ACHN (cell line): ENCODE measurements at places on chromosomes 16 and 17.

DNA sequence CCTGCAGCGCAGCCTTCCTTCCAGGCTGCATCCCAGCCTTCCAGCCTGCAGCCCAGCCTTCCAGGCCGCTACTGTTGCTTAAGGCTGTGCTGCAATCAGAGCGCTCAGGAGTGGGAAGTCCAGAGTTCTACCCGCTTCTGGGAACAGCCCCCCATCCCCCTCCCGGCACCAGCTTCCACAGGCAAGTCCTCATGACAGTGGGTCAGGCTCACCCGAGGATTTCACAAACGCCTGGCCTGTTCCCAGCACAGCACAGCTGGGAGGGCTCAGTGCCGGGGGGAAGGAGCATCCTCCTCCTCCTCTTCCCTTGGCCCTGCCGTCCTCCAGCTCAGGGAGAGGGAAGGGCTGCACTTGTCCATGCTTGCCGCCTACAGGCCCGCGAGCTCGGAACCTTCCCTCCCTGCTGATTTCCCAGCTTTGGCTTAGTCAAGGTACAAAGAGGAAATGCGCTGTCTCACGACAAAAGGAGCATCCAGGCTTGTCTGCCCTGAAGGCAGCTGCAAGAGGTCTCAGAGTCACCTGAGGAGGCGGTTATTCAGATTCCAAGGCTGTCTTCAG lies 8.3 kb downstream of the SOCS3 start:
- peak; percentile 61 for DNase-seq

DNA sequence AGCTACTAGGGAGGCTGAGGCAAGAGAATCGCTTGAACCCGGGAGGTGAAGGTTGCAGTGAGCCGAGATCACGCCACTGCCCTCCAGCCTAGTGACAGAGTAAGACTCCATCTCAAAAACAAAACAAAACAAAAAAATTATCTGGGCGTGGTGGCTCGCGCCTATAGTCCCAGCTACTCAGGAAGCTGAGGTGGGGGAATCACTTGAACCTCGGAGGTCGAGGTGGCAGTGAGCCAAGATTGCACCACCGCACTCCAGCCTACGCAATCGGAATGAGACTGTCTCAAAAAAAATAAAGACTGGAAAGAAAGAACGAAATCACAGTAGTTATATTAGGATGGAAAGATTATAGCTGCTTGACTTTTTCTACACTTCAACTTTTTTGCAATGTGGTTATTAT lies 18.9 kb downstream of the COG1 start:
- no peak for DNase-seq

- DNase-seq = no peak
Measured at GRCh38 chr17:34409352-34409751, 46.3 kb upstream of the CCL1 start.

DNA sequence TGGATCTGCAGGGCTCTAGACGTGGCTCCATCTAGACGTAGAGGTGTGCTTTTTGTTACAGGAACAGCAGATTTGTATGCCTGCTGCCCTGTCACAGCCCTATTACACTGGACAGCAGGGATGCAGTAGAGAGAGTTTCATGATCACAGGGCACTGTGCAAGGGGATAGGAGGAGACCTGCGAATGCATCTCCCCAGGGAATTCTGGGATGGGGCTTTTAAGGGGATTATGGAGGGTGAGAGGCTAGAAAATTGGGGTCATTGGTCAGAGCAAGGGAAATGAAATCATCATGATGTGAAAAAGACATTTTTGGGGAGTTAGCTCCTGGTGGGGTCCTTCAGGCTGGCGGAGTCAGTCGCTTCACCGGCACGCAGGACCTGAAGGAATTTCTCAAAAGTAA lies 3.9 kb upstream of the NUPR1 start:
- no peak for DNase-seq

GRCh38 chr16:15894571-15895374 lies 6.4 kb upstream of the CEP20 start:
- no peak for DNase-seq

- DNase-seq = no peak
Measured at GRCh38 chr17:42408061-42408460, 15.0 kb downstream of the CAVIN1 start.

- no peak for DNase-seq
Measured at GRCh38 chr16:55489119-55489955, 10.3 kb downstream of the MMP2 start.

GRCh38 chr16:81679721-81680430 lies 99.2 kb upstream of the PLCG2 start:
- no peak for DNase-seq

DNA sequence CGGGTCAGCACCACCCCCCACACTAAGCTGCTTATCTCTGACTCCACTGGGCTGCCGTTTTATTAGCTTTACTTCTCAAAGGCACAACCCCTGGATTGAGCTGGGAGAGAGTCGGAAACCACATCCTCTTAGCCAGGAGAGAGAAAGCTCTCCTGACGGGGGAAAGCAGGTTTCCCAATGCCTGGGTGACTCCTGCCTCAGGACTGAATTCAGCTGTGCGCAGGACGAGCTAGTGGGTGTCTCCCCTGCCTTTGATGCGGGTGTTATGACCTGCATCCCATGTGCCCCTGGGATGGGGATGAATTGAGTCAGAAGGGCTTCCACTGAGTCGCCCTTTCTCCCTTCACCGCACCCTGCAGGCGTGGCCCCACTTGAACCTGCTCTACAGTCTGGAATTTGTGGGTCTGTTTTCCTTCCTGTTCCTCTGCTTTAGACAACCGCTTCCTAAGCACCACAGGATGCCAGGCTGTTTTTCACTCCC lies 819.2 kb upstream of the EEF2KMT start:
- no peak for DNase-seq

GRCh38 chr17:35175638-35176415 lies 18.4 kb downstream of the SLC35G3 start:
- DNase-seq = no peak

- no peak for DNase-seq
Measured at GRCh38 chr17:49522357-49522890, 27.3 kb downstream of the NGFR start.

- DNase-seq = no peak
Measured at GRCh38 chr16:81612351-81613163, 166.5 kb upstream of the PLCG2 start.

- DNase-seq = no peak
Measured at GRCh38 chr16:81275795-81276194, 37.3 kb downstream of the BCO1 start.

- DNase-seq = peak; percentile 8
Measured at GRCh38 chr16:47110939-47111338, 32.8 kb downstream of the NETO2 start.

DNA sequence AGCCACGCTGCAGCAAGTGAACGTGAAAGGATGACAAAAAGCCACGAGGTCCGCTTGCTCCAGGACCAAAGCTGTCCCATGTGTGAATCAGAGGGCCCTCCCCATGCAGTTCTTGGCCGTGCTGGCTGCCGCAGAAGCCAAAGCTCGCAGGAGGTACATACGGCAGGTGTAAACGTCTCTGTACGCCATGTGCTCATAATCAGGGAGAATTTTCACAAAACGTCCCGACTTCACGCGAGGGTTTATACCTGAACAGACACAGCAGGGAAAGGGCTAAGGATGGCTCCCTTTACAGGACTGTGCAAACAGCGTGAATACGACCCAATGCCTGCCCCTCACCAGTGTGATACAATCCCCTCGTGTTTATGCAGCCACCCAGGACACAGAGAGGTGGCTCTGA lies 25.3 kb downstream of the FBXO31 start:
- DNase-seq = no peak

DNA sequence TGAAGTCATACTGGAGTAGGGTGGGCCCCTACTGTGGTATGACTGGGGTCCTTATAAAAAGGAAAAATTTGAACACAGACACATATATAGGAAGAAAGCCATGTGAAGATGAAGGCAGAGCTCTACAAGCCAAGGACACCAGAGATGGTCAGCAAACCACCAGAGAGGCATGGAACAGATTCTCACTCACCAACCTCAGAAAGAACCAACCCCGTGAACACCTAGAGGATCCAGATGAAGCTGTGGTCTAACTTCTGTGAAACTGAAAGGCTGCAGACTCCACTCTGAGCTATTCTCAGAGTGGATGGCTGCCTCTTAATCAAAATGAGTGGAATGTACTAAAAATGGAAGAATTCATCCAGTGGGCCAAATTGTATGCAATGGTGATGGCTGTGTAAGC lies 149.6 kb downstream of the ABCA8 start:
- DNase-seq = no peak

DNA sequence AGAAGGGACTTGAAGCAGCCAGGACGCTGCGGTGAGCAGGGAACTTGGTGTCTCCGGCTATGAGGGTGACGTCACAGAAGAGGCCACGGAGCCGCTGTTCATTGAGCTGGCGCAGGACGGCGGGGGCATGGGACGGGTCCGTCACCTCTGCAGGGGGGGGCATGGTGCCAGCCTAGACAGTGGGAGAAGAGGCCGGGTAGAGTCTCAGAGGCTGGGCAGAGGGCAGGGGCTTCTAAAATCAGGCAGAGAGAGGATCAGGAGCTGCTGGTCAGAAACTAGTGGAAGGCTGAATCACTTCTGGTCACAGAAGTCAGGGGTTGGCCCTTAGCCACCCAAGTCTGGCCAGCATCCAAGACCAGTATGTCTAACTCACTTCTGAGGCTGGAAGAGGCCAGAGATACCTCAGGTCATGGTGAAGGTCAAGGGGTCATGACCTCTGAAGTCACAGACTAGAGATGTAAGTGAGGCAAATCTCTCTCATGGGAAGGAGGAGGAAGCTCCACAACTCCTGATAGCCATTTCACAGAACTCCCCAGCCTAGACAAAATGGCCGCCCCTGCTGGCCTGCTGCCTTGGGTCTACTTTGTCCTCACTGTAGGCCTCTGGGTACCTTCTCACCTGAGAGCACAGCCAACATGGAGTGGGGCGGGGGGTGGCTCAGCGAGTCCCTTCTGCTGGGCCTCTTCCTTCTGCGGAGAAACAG lies 12.6 kb downstream of the ZBTB4 start:
- peak; percentile 41 for DNase-seq

DNA sequence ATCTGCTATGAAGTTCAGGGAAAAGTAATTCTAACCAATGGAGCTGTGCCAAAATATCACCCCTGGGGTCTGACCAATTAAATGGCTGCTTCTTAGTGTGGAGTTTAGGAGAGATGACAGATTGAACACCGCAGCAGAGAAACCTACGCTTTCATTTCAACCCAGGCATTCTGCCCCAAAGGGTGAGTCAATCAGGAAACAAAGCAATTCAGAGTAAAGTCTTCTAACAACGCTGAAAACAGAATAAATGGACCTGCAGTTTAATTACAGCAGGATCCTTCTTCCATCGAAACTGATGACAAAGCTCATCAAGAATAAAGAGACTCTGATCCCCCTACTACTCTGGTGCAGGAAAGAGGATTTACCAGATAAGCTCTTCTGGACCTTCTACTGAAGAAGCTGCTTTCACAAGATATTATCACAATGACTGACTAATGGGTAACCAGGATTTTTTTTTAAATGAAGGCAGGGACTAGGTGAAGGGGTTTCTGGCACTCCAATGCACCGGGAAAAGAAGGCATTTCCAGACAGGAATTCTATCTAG lies 16.7 kb downstream of the RFFL start:
- peak; percentile 84 for DNase-seq

DNA sequence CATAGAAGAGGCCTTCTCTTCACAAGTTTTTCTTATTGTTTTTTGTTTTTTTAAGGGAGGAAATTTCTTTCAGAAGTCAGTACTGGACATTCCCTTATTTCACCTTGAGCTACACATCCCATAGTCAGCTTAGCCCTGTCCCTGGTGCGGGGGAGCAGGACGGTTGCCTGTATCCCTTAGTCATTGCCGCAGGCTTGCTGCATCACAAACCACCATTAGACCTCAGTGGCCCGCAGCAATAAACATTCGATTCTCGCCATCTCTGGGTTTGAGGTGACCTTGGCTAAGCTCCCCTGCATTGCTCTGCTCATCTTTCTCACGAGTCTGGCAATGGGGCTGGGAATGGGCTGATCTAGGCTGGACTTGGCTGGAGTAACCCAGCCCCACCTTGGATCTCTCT lies 692.5 kb downstream of the WWOX start:
- no peak for DNase-seq

DNA sequence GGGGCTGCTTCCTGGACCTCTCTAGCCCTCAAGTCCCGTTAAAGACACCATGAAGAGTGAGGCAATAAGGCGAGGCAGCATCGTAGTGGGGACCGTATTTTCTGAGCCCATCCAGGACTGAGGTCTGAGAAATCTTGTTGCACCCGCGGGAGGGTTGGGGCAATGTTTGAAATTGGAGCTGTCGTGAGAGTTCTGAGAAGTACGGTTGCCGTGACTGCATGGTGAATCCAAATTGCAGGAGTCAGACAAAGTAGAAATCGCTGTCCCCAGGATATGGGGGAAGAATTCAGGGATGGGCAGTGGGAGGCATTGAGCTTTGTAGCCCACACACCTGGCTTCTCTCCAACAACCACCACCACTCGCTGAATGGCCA lies 42.0 kb upstream of the RPL38 start:
- no peak for DNase-seq

- DNase-seq = no peak
Measured at GRCh38 chr17:68087851-68088250, 52.3 kb downstream of the KPNA2 start.

DNA sequence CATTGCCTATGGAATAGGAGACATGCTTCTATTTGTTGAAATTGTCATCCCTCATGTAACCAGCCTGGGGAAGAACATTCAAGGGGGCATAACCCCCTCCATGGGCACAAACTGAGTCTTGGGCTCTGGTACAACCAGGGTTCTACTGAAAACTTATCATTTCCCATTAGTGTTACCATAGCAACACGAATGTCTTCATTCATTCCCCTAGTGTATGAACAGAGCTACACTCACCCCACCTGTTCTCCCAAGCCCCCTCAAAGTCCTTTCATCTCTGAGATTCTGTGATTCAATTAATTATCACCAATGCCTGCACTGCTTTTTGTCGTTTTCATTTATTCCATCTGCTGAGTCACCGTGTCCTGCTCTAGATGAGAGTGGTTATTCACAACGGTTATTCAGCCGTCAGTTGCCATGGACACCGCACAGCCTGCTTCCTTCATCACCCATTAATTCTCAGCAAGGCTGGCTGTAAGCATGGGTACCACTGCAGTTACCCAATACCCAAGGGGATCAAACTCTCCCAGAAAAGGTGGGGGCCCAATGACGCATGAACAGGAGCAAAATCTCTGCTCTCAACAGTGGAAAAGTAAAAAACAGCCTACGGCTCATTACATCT lies 1.6 kb upstream of the GAST start:
- peak; percentile 58 for DNase-seq

DNA sequence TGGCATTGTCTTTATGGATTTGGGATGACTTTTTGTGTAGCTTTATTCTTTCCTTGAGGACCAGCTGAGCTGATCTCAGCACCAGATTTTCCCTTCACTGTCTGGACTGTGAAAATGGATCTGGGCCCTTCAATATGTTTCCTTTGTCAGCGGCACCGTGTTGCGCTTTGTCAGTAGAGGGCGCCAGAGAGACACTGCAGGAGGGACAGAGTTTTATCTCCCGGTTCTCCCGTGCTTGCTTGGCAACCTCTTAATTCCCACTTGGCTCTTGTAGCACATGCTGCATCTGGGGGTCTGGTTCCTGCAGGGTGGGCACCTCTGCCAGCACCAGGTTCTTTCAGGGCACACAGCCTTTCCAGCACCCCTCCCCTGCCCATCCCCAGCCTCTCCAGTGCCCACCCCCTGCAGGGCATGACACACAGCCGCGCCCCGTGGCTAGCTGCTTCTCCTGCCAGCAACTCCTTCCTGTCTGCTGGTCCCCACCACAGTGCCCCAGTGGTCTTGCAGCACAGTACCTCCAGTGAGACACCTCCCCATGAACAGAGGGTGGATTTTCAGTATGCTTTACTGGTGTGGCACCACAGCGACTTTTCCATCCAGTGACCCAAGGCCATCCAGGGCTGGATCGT lies 19.6 kb downstream of the OR1D5 start:
- peak; percentile 19 for DNase-seq
